Hematopoietic multipotent progenitor cell (in vitro differentiated cells): ENCODE measurements at places on chromosomes 5 and 9.

DNA sequence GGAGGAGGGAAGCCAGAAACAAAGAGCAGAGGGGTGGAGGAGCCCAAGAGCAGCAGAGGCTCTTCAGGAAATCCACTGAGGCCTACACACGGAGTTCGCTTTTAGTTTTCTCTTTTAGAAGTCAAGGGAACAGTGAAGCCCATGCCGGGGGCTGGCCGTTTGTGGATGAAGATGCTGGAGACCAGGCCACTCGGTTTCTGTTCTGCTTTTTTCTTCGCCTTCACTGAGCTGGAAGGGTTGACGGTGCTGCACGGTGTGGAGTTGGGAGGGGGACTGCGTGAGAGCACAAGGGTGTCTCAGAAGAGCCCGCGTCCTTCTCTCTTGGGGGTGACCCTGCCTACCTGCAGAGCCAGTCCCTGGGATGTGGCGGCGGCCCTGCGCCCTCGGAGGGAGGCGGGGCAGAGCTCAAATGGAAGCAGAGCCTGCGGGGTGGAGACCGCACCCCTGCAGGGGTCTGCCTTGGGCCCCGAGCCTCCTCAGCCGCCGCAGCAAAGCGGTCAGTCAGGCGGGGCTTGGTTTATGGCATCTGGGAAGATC lies 68.5 kb upstream of the CACNA1B start:
- no peak for DNase-seq

DNA sequence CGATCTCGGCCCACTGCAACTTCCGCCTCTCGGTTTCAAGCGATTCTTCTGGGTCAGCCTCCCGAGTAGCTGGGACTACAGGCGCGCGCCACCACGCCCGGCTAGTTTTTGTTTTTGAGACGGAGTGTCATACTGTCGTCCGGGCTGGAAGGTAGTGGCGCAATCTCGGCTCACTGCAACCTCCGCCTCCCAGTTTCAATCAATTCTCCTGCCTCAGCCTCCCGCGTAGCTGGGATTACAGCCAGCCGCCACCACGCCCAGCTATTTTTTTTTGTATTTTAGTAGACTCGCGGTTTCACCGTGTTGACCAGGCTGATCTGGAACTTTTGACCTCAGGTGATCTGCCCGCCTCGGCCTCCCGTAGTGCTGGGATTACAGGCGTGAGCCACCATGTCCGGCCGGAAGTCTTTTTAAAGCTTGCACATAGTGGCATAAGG lies 1.2 kb downstream of the SMC5 start:
- DNase-seq: no peak

- DNase-seq: no peak
Measured at GRCh38 chr9:129220771-129221170, 42.7 kb upstream of the IER5L start.

DNA sequence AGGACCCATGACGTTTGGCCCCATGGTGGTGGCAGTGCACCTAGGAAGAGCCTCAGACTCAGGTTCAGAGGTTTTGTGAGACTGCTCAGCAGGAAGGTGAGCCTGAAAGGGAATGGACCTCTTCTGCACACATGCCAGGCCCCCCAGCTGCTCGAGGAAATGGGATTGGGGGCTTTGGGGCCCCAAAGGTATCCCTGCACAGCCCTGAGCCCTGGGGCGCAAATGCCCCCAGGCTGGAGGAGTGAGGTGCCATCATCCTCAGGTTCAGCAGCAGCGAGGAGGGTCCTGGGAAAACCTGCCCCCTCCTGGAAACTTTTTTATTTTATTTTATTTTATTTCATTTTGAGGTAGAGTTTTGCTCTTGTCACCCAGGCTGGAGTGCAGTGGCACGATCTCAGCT lies 171.8 kb upstream of the MVB12B start:
- no peak for DNase-seq

DNA sequence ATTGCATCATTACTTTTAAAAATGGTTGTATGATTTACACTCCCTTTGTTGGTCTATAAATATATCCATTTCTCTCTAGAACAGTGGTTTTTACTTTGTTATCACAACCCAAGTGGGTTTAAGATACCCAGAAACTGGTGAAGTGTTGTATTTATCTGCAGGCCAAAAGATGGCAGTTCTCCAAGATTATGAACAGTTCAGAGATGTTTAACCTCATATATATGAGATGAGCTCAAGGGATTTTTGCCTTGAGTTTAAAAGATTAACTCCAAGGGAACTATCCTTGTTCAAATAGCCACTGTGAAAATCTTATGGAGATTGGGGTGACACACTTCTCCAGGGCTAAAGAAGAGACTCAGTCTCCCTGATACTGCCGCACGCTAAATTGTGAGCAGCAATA lies 572.6 kb downstream of the TLE4 start:
- no peak for DNase-seq

GRCh38 chr9:33453286-33453860 lies 6.0 kb upstream of the AQP3 start:
- DNase-seq: no peak

GRCh38 chr5:5592541-5592940 lies 170.1 kb downstream of the ICE1 start:
- DNase-seq: no peak

- no peak for DNase-seq
Measured at GRCh38 chr9:136907011-136907914, 20.9 kb downstream of the TRAF2 start.

GRCh38 chr5:991472-992267 lies 16.9 kb upstream of the NKD2 start:
- no peak for DNase-seq

GRCh38 chr9:34636791-34637355 lies 714 bp downstream of the SIGMAR1 start:
- DNase-seq: no peak

GRCh38 chr9:121593066-121593465 lies 58.4 kb upstream of the DAB2IP start:
- no peak for DNase-seq

- no peak for DNase-seq
Measured at GRCh38 chr5:180723936-180724335, 15.9 kb downstream of the OR2Y1 start.

GRCh38 chr9:137590469-137591383 lies at the start of gene ZMYND19:
ZMYND19 (minus strand) TSS chr9:137590512; CDS start chr9:137590263, 249 bp downstream.
- DNase-seq: peak; percentile 89

GRCh38 chr9:13109781-13110180 lies 169.7 kb downstream of the MPDZ start:
- no peak for DNase-seq
